Aorta (tissue), 5 donors: ENCODE measurements at places on chromosomes 11 and 22. TPM values are rescaled to one million over a fixed set of nuclear protein-coding genes. Genes with fewer than 3 reads are reported as not detected.

DNA sequence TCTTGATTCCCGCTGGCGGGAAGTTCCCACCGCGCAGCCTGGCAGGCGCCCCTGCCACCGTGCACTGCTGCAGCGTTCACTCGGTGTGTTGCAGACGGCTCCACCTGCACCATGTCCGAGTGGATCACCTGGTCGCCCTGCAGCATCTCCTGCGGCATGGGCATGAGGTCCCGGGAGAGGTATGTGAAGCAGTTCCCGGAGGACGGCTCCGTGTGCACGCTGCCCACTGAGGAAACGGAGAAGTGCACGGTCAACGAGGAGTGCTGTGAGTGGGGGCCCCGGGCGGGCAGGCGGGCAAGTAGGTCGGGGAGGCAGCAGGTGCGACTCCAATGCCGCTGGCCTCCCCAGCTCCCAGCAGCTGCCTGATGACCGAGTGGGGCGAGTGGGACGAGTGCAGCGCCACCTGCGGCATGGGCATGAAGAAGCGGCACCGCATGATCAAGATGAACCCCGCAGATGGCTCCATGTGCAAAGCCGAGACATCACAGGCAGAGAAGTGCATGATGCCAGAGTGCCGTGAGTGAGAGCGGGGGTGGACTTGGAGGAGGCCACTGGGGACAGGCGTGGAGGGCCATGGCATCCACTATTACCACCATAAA lies 99.7 kb downstream of the RRAS2 start:
- no peaks in the 10 kb centered on the region for H3K36me3 ChIP-seq
- no peak for DNase-seq
- H3K4me1 ChIP-seq = no peaks in the 10 kb centered on the region
- H3K4me3 ChIP-seq = no peak overlapping the region
- no peak overlapping the region for H3K27ac ChIP-seq

GAB4 gene
- total RNA-seq = not detected

AAMDC gene
- total RNA-seq = 36.5 TPM

DNA sequence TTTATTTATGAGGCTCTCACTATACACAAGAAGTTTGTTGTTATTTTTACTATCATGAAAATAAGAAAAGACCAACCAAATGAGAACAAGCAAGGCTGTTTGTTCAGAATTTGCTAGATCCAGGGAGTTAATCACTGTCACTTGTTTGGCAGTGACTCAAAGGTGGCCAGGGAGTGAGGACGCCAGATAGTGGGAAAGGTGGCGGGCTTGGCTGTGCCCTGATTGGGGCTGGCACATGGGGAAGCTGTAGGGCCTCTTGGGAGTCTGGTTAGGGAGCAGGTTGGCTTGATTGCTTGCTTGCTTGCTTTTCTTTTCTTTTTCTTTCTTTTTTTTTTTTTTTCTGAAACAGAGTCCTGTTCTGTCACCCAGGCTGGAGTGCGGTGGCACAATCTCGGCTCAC lies 53.1 kb upstream of the SLC22A12 start:
- no peaks in the 10 kb centered on the region for H3K36me3 ChIP-seq
- no peak overlapping the region for H3K27ac ChIP-seq
- no peaks in the 10 kb centered on the region for H3K4me1 ChIP-seq
- H3K4me3 ChIP-seq = no peak overlapping the region
- peak; percentile 67 for DNase-seq
- no peaks in the 10 kb centered on the region for H3K27me3 ChIP-seq

DNA sequence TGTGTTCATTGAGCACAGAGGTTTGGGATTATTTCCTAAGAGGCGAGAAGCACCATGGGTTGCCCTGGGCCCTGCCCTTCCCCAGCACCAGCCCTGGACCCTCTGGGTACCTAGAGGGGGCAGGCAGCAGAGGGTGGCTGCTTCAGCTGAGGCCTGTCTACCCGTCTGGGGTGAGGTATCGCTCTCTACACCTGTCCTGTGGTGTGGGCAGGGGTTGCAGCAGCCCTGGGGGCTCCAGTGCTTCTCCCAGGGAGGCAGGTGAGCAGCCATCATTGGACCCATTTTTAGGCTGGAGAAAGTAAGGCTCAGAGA lies 15.6 kb downstream of the PRDM11 start:
- no peaks in the 10 kb centered on the region for H3K27me3 ChIP-seq
- peak overlapping the region; percentile 49 for H3K27ac ChIP-seq
- DNase-seq = peak; percentile 76
- no peaks in the 10 kb centered on the region for H3K36me3 ChIP-seq
- H3K4me3 ChIP-seq = no peak overlapping the region

GRCh38 chr11:83007909-83008580 lies 63.7 kb downstream of the RAB30 start:
- no peaks in the 10 kb centered on the region for H3K36me3 ChIP-seq
- H3K4me3 ChIP-seq = no peak overlapping the region
- H3K27ac ChIP-seq = no peak overlapping the region
- no peaks in the 10 kb centered on the region for H3K27me3 ChIP-seq
- H3K4me1 ChIP-seq = peaks cover 3% of the 10 kb centered on the region
- DNase-seq = no peak

DNA sequence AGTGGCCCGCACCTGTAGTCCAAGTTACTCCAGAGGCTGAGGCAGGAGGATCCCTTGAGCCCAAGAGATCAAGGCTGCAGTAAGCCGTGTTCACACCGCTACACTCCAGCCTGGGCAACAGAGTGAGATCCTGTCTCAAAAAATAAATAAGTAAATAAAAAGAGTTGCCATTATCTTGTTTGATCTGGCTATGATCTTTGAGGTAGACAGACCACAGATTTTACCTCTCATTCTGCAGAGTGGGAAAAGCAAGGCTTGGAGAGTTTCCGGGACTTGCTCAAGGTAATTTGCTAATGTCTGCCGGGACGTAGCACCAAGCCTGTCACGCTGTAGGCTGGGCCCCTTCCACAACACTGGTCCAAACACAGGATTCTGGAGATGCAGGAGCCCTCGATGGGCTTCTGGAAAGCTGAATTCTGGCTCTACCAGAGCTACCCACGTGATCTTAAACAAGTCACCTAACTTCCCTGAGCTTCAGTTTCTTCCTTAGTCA lies 6.8 kb downstream of the GRAP2 start:
- H3K4me3 ChIP-seq = no peak overlapping the region
- no peaks in the 10 kb centered on the region for H3K27me3 ChIP-seq
- no peaks in the 10 kb centered on the region for H3K4me1 ChIP-seq
- no peaks in the 10 kb centered on the region for H3K36me3 ChIP-seq

GRCh38 chr11:27253224-27253623 lies 109.8 kb downstream of the CCDC34 start:
- H3K36me3 ChIP-seq = no peaks in the 10 kb centered on the region
- DNase-seq = no peak
- H3K27ac ChIP-seq = no peak overlapping the region
- no peaks in the 10 kb centered on the region for H3K4me1 ChIP-seq

HEPN1 gene
- total RNA-seq = 0.51 TPM

DNA sequence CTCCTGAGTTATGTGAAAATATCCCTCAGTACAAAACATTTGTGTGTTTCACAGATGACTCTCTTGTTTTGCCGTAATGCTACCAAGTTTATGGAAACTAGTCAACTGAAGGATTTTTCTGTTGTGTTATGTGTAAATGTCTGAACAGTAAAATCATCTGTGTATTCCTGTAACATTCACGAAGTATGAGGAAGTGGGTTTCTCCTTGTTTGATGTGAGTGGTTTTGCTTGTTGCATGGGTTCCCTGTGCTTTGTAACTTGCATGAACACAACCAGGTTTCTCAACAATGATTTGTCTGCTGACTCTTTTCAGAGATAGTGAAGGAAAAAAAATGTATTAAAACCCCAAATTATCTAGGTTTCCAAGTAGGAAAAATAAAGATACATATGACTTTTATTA lies 138.1 kb downstream of the PGR start:
- no peak overlapping the region for H3K4me3 ChIP-seq
- H3K27me3 ChIP-seq = no peaks in the 10 kb centered on the region
- no peak for DNase-seq
- no peaks in the 10 kb centered on the region for H3K4me1 ChIP-seq

- DNase-seq = peak; percentile 57
- H3K4me1 ChIP-seq = no peaks in the 10 kb centered on the region
- no peaks in the 10 kb centered on the region for H3K36me3 ChIP-seq
- no peak overlapping the region for H3K4me3 ChIP-seq
- H3K27ac ChIP-seq = no peak overlapping the region
Observed at GRCh38 chr11:72075109-72075508, 5.2 kb downstream of the NUMA1 start.

DNA sequence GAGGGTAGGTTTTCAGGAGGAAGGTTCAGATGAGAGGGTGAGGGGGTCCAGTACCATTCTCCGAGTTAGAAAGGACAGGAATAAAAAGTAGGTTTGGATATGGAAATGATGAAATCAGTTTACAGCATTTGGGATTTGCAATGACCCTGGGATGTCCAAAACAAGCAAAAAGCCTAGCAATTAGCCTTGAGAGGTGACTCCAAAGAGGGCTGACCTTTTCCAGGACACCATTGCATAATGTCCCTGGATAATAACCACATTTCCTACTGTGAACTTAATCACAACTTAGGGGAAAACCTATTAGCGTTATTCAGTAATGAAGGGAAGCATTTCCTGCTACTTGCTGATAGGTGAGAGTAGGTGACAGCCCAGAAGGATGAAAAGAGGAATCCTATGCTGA lies 101.4 kb upstream of the ARHGAP42 start:
- no peak overlapping the region for H3K27ac ChIP-seq
- H3K27me3 ChIP-seq = no peaks in the 10 kb centered on the region
- H3K4me3 ChIP-seq = no peak overlapping the region
- no peaks in the 10 kb centered on the region for H3K36me3 ChIP-seq

- no peaks in the 10 kb centered on the region for H3K4me1 ChIP-seq
- H3K4me3 ChIP-seq = no peak overlapping the region
- H3K27me3 ChIP-seq = no peaks in the 10 kb centered on the region
- H3K36me3 ChIP-seq = no peaks in the 10 kb centered on the region
- no peak overlapping the region for H3K27ac ChIP-seq
- DNase-seq = no peak
Observed at GRCh38 chr22:25447067-25447685, 117.3 kb upstream of the GRK3 start.

- peaks cover 2% of the 10 kb centered on the region for H3K36me3 ChIP-seq
- DNase-seq = no peak
- H3K27ac ChIP-seq = no peak overlapping the region
- H3K4me1 ChIP-seq = no peaks in the 10 kb centered on the region
- no peaks in the 10 kb centered on the region for H3K27me3 ChIP-seq
- no peak overlapping the region for H3K4me3 ChIP-seq
Observed at GRCh38 chr11:75896843-75897419, 81.9 kb downstream of the UVRAG start.

GRCh38 chr11:115930291-115930690 lies 426.1 kb upstream of the CADM1 start:
- no peak for DNase-seq
- H3K4me1 ChIP-seq = no peaks in the 10 kb centered on the region
- no peak overlapping the region for H3K4me3 ChIP-seq
